ENCODE measurements at places on chromosomes 12 and 14.

- DNase-seq: peak; percentile 0
Measured at GRCh38 chr12:17976202-17976601, 113.8 kb downstream of the RERGL start.

GRCh38 chr14:65486863-65487262 lies 74.3 kb downstream of the FUT8 start:
- no peak for DNase-seq

- peak; percentile 43 for DNase-seq
Measured at GRCh38 chr12:20011200-20011599, 357.1 kb upstream of the PDE3A start.

- no peak for DNase-seq
Measured at GRCh38 chr12:108394196-108394595, 55.1 kb upstream of the CMKLR1 start.

- no peak for DNase-seq
Measured at GRCh38 chr12:69886715-69887114, 61.7 kb downstream of the MYRFL start.

- no peak for DNase-seq
Measured at GRCh38 chr14:101027966-101028365, 124.4 kb upstream of the RTL1 start.

DNA sequence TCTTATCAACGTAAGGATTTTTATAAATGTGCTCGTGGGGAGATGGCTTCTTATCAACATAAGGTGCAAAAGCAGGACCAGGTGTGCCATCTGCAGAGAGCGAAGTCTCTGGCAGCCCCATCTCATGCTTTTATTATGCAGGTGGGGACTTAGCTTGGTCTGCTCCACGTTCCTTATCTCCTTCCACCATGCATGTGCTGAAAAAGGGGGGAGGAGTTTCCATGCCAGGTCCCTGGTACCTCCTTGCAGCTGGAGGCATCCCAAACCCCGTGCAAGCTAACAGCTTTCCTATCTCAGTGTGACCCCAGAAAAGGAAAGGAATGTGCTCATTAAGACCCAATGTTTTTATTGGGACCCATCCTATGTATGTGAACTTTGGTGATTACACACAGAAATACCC lies 608.5 kb downstream of the TMEM121 start:
- DNase-seq: no peak

DNA sequence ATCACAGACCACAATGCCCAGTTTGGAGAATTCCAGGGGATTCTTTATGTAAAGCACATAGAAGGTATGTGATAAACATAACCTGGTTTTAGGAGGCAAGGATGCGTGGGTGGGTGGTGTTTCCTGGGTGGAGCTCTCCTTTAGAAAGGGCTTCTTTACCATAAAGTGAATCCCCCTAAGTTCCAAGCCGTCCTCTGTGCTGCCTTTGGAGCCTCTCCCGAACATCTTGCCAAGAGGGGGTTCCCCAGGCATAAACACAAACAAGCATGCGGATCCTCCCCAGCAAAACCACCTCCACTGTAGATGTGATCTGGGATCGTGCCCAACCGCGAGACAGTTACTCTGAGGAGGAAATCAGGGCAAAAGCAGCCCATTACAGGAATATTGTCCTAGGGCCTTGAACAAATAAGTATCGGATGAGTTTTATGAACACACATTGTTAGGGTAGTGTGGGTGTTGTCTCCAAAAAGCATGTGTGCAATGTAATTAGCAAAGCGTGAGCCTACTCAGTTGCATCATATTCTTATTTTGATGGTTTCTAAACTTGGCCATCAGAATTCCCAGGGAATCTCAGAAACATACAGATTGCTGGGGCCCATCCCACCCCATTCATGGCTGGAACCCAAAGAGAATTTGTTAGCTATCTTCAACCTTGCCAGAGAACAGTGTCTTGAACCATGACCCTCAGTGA lies 48.8 kb upstream of the CORO1C start:
- peak; percentile 10 for DNase-seq

GRCh38 chr12:31929027-31929526 lies 30.1 kb upstream of the RESF1 start:
- no peak for DNase-seq

DNA sequence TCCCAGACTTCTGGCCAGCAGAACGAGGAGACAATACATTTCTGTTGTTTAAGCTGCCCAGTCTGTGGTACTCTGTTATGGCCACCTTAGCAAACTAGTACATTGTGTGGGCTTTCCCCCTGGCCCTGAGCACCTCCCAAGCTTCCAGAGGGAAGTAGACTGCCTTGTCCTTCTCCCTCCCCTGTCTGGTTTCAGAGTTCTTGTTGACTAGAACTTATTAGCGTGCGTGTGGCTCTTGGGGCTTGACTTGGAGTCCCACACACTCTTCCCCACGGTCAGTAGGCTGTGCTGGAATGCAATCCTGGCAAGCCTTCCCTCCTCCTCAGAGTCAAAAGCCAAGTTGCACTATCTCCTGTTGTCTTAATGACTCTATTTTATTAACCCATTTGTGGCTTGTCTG lies 27.7 kb downstream of the FBLN5 start:
- peak; percentile 31 for DNase-seq

DNA sequence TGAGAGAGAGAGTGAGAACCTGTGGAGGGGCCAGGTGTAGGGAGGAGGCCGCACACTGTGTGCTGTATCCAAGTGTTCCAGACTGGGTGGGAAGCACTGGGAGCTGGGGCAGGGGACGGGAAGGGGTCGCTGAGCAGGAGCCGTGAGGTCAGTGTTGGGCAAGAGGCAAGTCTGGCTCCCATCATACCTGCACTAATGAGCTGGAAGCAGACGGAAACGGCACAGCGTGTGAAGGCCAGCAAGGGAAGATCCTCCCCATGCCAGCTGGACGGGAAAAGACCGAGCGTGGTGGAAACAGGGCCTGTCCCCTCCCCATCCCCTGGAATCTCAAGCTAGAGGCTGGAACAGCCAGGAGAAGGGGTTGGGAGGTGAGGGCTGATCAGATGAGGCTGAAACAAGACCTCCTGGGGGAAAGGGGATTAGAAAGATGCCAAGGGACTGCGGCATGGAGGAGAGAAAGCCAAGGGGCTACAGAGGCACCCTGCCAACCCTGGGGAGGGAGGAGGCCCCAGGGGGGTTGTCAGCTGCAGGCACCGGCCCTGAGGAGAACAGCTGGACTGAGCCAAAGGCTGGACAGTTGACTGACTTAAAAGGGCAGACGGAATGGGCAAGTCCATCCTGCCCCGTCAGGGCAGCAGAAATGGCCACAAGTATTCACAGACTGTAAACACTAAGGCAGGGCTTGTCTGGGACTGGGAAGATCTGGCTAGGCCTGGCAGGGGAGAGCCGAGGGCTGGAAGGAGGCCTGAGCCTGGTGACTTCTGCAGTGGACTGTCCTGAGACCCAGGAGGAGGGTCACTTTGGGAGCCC lies 19.0 kb upstream of the LTBP2 start:
- DNase-seq: no peak

- DNase-seq: peak; percentile 80
Measured at GRCh38 chr14:95140060-95140858, 17.1 kb downstream of the DICER1 start.

DNA sequence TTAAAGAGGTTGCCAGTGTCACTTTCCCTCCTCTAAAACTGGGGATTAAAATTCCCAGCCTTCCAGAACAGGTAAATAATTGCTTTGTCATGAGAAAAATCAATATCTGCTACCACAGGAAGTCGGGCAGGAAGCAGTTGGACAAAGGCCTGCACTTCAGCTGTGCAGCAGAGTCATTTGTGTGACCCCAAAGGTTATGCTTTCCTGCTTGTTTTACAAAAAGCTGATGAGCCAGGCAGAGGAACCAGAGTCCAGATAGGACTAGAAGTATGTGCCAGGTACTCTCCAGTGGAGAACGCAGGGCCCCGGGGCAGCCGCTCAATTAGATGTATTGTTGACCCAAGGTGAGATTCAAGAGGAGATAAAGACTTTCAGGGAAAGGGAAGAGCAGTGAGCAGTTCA lies 117.1 kb upstream of the FRMD6 start:
- DNase-seq: no peak

- no peak for DNase-seq
Measured at GRCh38 chr14:26959972-26960660, 362.3 kb upstream of the NOVA1 start.

- DNase-seq: no peak
Measured at GRCh38 chr12:104313568-104314241, 10.2 kb downstream of the EID3 start.

DNA sequence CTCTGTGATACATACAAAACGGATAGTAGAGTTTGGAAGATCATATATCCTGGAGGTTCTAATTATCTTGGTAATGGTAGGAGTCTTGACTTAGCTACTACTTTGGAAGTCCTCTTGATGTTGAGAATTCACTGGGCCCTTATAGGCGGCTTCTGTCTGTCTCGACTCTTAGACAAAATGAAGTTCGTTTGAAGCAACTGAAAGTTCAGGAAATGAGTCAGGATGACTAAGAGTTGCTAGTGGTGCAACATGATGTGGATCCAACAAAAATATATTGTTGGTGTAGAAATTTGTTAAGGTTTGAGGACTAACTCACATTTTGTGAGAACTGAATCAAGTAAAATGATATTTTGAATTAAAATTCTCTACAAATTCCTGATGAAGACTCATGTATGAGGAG lies 272.7 kb downstream of the AEBP2 start:
- peak; percentile 77 for DNase-seq

- DNase-seq: no peak
Measured at GRCh38 chr14:52575858-52576257, 23.2 kb downstream of the GPR137C start.

GRCh38 chr12:89661706-89662330 lies 46.8 kb downstream of the ATP2B1 start:
- no peak for DNase-seq

GRCh38 chr12:15688202-15688736 lies 100.9 kb downstream of the EPS8 start:
- DNase-seq: no peak

DNA sequence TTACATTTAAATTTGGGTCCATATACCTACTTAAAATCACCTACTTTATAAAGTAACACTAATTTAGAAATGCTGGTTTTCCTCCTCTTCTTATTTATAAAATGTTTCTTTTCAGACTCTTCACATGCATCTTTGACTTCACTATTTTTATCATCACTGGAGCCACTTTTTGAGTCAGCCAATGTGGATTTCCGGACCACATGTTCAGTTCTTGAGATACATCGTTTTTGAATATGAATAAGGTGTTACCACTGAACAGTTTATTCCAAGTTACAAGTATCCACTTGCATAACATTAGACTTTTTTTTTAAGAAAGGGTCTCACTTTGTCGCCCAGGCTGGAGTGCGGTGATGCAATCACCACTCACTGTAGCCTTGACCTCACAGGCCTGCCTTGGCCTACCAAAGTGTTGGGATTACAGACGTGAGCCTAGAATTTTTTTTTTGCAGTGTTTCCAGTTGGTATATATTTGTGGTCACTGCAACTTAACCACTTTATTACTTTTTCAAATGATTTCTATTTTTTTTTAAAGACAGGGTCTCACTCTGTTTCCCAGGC lies 5.7 kb downstream of the FNTB start:
- DNase-seq: no peak

All from amniotic epithelial cell (primary cell).